ENCODE measurements at places on chromosomes 7 and 10.
A peak's percentile ranks its signal among the peaks of the same experiment; 100 is the strongest.

DNA sequence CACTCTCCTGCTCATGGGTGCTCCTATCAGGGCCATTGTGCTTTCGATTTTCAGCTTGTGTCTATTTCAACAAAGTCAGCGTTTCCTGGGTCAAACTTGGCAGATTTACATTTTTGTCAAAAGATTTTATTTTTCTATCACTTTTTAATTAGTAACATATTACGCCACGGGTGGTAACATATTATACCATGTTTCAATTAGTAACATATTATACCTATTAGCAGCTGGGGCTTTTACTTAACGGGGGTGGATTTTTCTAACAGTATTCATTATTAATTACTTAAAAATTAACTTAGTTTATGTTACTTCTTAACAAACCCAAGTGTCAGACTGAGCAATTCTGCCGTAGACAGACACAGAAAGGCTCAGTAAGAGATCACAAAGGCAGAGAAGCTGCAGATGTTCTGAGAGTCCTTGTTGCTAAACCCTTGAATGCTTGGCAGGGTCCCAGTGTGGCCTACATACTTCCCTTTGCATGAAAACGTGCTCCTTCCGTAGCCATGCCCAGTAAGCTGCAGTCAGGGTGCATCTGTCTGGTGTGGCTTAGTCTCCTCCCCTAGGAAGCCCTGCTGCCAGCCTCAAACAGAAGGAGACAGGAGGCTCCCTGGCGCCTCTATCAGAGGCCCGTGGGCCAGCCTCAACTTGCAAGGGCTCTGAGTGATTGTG is 263.1 kb upstream of the CXCL12 start:
- DNase-seq, result no peak

- DNase-seq, result no peak
These were observed 60.1 kb downstream of the ZNF783 start for GRCh38 chr7:149321978-149322541.

DNA sequence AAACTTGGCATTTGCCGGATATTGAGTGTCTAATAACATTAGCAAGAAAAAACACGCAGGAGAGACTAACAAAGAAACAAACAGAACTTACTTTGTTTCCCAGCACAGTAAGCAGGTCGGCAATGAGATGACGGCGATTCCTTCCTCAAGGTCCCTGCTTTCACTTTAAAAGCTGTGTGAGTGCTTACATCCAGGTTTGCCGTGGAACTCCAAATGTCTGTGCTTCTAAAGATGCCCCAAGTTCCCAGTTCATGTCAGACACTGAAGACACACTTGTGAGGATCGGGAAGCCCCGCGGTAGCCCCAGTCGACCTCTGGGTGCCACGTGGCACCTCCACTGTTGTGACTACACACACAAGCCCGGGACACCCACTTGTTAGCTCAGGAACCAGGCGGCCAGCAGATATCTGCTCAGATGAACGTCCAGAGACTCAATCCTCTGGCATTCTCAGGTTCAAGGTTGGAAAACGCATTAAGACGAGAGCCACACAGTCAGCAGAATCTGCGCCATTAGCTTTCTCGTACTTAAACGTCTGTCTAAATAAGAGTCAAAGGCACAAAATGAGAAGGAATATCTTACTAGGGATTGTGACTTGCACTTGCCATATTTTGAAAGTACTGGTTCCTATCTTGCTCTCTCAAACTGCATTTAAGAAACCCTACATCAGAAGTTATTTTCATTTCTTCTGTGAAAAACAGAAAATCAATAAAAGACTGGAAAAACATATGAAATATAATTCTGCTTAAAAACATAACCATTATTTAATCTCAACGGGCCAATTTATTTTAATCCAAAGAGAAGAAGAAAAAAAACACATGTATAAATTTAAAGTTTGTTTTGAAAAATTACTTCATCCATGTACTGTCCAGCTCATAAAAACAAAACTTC is 207.6 kb upstream of the KLF14 start:
- DNase-seq, result peak; percentile 45

DNA sequence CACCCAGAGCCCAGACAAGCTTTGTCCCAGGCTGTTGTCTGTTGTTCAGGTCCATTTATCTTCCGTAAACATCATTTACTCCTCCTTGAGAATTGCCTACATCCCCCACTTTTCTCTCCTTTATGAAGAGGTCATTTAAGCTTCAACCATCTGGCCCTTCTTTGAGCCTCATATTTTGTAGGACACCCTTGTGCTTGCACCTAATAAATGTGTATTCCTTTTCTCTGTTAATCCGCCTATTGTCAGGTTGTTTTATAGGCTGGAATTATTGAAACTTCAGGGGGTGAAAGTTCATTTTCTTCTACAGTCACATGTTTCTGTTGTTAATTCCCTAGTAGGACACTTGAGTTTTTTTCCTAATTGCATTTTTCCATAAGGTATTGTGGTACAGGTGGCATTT is 19.6 kb upstream of the CTTNBP2 start:
- no peak for DNase-seq

GRCh38 chr7:111568419-111568818 is 6.1 kb upstream of the IMMP2L start:
- DNase-seq, result no peak

GRCh38 chr10:48594803-48595538 is 9.9 kb downstream of the ARHGAP22 start:
- DNase-seq, result no peak

DNA sequence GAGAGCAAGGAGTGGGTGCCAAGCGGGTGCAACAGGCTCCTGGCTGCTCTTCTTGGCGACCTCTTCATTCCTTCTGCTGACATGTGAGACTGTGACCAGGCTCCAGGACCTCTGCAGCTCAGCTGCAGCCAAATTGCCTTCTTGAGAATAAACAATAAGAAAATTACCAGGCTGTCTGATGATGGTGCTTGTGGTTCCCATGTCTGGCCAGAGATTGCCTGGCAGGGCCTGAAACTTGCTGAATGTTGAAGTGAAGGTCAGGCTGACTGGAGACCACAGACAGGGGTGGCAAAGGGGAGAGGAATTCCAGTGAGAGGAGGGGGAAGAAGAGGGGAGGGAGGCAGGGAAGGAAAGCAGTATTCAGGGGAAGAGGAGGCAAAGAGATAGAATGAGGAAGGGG is 497.4 kb upstream of the PODXL start:
- DNase-seq, result no peak

DNA sequence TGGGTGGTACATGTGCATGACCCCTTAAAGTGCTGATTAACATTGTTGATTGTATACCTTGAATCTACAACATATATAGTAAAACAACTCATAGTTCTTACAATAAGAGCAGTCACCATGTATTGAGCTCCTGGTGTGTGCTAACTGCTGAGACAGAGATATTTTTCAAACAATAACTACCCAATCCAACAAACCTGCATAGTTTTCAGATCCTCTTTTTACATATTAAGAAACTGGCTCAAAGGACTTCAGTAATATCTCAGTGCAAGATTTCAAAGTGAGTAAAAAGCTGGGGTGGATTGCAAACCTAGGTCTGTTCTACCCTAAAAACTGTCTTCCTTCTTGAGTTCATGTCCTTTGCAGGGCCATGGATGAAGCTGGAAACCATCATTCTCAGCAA is 272.2 kb downstream of the SNX13 start:
- no peak for DNase-seq

DNA sequence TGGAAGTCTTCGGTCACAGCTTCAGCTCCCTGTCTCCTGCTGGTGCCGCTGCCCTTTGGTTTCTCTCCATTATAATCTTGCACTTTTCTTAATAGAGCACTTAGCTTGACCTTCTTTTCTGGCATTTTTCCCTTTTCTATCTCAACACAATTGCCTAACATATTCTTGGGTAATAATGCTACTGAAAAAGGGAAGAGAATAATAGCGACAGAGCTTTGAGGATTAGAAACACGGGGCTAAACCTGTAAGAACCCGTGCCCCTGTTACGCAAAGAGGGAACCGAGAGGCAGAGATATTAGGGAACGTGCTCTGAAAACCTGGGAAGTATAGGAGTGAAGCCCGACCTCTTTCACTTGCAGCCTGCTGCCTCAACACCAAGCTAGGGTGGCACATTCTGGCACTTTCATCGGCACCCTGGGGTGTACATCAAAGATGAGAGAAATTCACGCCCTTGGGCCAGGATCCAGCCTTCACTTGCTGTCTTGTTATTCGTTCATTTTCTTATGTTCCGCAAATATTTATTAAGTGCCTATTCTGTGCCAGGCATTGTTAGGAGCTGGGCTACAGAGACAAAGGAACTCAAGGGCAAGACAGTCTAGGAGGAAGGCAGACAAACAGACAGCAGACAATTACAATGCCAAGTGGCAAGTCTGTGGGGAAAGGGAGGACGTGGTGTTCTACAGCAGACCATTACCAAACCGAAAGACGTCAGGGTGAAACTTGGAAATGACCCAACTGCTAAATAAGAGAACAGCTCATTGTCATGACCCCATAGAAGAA is 33.0 kb upstream of the GALNTL5 start:
- no peak for DNase-seq

DNA sequence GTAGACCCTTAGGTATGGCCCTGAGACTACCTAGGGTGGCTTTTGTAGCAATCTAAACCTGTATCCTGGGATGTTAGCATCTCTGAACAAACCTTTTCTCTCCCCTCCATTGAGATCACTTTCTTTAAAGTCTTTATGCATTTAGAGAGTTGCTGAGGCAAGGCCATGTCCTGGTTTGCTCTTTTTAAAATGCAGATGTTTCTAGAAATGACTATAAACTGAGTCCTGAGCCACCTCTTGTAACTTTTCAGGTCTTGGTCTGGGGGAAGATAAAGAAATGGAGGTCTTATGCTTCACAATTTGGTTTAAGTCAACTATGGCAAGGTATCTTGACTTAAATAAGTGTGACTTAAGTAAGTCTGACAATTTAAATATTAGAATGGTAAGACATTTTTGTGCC is 78.0 kb downstream of the AUTS2 start:
- DNase-seq, result no peak

DNA sequence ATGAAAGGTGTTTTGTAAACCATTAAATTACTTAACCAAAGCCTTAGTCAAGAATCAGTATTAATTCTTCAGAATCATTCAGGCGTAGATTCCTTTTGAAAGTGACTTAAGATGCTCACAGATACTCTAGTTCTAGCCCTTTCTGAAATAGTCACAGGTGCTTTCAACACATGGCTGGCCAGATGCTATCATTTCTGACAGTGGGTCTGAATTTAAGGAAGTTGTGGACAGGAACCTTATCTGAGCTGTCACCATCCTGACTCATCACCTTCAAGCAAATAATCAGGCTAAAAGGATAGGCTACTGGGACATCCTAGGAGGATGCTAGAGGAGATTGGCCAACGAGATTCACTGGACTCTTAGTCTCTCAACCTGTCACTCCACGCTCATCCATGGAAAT is 501.5 kb downstream of the LRMDA start:
- DNase-seq, result no peak

- no peak for DNase-seq
These were observed 164.9 kb downstream of the NSUN6 start for GRCh38 chr10:18486438-18486837.

GRCh38 chr10:42242135-42242805 is 396.1 kb downstream of the ZNF33B start:
- no peak for DNase-seq

DNA sequence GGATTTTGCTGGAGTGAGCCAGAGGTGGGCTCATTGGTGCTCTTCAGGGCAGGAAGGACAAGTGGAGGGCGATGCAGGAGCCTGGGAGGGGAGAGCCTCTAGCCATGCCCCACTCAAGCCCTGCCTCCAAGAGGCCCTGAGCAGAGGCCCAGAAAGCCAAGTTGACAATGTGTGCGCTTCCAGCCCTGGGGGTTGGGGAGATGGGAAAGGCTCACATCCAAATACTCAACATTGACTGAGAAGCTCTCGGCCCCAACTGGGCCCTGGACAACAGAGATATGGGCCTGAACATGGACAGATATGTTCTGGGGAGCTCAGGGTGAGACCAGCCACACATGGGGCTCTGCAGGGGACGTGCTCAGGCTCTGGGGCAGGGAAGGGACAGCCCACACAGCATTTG is 39.0 kb downstream of the FRMPD2 start:
- DNase-seq, result no peak

- no peak for DNase-seq
These were observed 4.6 kb downstream of the STEAP2 start for GRCh38 chr7:90216080-90216674.

GRCh38 chr10:132696204-132696603 is 89.7 kb downstream of the NKX6-2 start:
- no peak for DNase-seq

GRCh38 chr7:157475601-157476000 is 138.8 kb downstream of the DNAJB6 start:
- DNase-seq, result no peak

DNA sequence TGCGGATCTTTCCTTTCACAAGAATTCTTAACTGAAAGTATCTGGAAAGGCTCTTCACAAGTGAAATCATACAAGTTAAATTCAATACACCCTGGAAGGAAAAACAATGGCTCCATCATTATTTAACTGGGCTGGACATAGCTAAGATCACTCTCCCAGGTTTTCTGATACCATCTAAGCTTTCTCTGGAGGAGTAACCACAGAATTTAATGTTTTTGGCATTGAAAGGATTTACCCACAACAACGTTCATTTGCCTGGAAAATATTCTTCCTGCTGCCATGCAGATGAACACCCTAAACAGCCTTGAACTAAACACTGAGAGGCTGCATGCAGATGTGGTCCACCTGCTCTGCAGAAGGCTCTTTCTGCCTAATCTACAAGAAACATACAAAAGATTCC is 4.3 kb downstream of the NEBL start:
- no peak for DNase-seq

DNA sequence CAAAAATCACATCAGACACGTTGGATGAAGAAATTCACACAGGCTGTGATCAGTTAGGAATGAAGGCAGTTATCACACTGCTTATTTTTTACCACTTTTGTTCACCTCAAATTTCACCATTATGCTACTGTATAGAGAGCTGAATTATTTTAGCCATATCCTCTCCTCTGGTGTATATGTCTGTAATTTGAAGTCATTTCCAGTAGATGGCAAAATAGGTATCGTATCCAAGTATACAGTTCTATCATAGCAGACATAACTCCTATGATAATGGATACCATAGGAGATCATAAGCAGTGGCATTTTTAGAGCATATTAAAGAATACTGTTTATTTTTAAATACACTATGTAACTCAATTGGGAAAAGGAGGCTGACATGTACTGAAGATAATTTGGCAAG is 909.7 kb downstream of the DNAJB9 start:
- DNase-seq, result no peak

- peak; percentile 0 for DNase-seq
These were observed 825 bp downstream of the RAB11FIP2 start for GRCh38 chr10:118045837-118046394.

- DNase-seq, result no peak
These were observed 52.8 kb upstream of the ZPBP start for GRCh38 chr7:50145801-50146338.

GRCh38 chr10:57102236-57102635 is 741.2 kb upstream of the ZWINT start:
- DNase-seq, result no peak

DNA sequence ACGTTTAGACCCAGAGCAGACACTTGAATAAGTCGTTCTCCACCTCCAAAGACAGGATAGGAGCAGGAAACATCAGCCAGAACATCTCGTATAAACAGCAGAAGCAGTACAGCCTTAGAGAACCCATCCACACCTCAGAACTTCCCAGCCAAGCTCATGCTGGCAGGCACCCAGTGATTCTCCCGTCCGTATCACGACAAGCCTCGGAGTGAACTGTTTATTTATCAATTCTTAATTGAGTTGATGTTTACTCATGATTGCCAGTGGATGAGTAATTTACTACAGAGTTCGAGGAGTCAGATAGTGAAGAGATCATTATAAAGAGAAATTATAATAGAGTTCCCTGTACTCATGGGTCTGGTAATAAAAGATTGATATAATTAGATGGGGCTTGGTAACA is 811.5 kb downstream of the LRMDA start:
- no peak for DNase-seq

GRCh38 chr7:68250143-68250542 is 1253.5 kb downstream of the TYW1 start:
- DNase-seq, result no peak

GRCh38 chr10:131689016-131689415 is 211.8 kb upstream of the PPP2R2D start:
- DNase-seq, result no peak
